8988T (cell line): ENCODE measurements at places on chromosomes 6 and 20.

DNA sequence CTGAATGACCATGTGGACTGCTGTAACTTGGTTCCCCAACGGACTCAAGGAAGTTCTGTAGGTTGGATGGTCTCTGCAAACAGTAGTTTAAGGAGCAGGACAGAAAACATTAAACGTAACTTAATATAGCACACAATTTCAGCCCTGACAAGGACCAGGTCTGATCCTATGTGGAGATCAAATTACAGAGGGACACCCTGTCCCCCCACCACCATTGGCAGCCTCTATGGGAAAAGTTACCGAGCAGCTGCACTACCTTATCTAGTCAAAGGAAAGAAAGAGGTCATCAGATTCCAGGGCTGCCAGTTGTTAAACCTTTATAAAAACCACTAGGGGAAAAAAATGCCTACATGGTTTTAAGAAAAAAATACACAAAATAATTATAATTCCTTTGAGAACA is 191.5 kb upstream of the RSPO3 start:
- no peak for DNase-seq

DNA sequence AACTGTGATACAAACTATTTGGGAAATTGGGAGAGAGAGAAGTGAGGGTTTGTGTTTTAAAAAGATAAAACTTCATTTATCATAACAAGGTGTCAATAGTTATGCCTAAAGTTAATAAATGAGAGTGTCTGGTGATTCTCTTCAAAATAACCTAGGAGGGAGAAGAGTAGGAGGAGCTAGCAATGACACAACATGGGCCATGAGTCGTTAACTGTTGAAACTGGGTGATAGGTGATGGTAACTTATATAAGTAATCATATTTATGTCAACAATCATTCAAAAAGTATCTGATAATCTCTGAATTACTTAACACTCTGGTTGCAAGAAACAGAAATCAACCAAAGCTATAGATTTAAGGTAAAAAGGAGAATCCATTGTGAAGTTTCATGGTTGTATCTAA is 46.8 kb upstream of the INSM1 start:
- DNase-seq: no peak

- peak; percentile 18 for DNase-seq
These were observed 76.0 kb downstream of the SLX4IP start for GRCh38 chr20:10511170-10511508.

GRCh38 chr6:55778705-55779104 is 96.7 kb downstream of the BMP5 start:
- DNase-seq: no peak

GRCh38 chr6:49693512-49693911 is 19.8 kb downstream of the CRISP2 start:
- DNase-seq: no peak

- DNase-seq: peak; percentile 76
These were observed 33.0 kb downstream of the HNF4A start for GRCh38 chr20:44388466-44389023.

- DNase-seq: no peak
These were observed 2.2 kb upstream of the TAP2 start for GRCh38 chr6:32840604-32841246.

DNA sequence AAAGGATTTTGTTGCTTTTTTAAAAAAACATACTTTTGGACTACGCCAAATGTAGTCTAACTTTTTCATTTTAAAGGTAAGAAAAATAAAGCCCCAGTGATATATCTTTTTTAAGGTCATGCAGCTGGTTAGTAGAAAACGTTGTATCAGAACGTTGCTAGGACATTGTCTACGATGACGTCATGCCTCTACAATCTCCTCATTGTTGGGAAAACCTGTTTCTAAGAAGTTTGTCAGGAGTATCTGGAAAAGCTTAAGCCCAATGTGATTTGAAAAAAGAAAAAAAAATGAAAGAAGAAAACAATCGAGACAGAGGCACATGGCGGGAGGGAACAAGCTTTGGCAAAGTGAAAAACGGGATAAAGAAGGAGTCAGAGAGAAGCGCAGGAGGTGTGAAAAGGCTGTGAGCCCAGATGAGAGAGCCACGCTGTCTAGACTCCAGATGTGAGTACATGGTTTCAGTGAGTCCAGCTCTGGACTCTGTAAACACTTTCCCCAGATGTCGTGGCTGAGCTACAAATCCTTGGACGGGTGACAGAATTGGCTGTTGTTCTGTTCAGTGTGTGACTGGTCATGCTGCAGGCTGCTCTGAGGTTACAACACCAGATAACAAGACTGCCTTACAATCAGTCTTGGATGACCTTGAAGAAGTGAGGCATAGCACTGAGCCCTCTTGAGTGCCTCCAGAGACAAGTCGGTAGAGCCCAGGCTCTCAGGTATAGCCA is 656.7 kb upstream of the ID4 start:
- no peak for DNase-seq

DNA sequence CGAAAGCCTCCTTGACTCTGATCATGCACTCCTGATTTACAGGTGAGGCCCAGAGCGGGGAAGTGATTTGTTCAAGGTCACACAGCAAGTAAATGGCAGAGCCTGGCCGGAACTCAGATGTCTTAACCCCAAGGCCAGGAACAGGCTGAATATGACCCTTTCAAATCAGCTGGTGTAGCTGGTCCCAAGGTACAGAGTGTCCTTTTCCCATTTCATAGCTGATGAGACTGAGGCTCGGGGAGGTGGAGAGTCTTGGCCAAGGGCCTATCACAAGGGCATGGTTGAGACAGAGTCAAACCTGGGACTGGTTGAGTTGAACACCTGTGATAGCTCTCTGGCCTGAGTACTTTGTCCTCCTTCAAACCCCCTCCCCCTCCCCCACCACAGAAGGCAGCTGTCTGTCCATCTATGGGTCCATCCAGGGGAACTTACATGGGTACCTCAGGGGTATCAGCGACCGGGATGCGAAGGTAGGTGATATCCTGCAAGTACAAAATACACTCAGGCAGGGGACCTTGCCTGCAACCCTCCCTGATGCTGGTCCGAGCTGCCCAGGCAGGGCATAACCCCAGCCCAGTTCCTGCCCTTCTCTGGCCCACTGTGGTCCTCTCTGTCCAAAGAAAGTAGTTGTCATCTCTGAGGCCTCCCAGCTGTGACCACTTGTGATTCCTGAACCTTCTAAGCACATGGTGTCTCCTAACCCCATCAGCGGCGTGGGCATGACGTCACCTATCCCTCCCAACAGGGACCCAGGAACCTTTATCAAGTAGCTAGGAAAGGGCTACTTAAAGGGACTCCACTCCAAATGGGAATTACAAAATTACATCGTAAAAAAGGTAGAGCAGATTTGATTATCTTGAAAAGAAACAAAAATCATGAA is 5.6 kb downstream of the DUSP15 start:
- DNase-seq: no peak

DNA sequence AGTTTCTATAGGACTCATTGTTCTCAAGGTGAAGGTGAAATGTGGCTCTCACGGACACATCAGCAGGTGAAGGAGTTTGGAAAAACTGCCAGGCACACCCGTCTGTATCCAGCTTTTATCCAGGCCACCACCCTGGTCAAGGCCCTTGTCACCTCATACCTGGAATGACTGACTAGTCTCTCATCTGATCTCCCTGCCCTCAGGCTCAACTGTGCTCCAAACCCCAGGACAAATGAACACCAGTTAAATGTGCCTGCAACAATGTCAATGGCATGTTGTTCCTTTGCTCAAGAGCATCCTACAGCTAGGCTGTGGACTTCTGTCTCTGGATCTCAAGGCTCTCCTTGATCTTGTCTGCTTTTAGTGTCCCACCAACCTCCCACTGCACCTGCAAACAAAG is 47.6 kb upstream of the DSP start:
- DNase-seq: no peak

- DNase-seq: no peak
These were observed 2.8 kb downstream of the TMC2 start for GRCh38 chr20:2538931-2539720.

DNA sequence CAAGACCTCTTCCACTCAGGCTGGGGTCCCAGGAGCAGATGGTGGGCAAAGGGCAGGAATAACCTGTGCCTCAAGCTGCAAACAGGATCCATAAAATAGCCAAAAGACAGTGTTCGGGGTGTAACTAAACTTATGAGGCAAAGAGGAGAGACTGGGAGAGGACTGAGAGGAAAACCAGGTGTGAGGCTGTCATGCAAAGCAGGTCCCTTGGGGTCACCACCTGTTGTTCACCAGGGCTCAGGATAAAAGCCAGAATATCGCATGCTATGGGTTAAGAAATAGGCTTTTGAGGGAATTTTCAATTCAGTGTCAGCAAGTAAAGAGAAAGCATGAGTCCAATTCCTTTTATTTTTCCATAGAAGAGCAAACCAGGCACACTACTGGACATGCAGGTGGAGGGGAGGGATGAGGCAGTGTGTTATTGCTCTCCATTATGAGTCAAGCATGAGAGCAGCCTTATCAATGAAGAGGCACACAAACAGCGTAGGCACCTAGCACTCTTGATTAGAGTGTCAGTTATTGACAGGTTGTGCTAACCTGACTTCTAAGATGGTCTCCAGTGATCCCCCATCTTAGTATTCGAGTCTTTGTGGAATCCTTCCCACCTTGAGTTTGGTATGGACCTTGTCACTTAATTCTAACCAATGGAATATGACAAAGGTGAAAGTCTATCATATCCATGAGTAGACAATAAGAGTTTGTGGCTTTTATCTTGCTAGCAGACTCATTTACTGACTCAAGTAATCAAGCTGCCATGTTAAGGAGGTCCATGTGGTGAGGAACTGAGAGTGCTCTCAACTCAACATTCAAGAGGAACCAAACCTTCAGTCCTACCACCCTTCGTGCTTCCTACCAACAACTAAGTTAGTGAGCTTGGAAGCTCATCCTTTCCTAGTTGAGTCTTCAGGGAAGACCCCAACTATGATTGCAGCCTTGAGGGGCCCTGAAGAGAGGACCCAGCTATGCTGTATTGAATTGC is 18.8 kb downstream of the HLA-E start:
- no peak for DNase-seq

- no peak for DNase-seq
These were observed 68.8 kb downstream of the RAB44 start for GRCh38 chr6:36766399-36766945.

GRCh38 chr20:25090492-25091429 is 8.8 kb upstream of the VSX1 start:
- DNase-seq: no peak

DNA sequence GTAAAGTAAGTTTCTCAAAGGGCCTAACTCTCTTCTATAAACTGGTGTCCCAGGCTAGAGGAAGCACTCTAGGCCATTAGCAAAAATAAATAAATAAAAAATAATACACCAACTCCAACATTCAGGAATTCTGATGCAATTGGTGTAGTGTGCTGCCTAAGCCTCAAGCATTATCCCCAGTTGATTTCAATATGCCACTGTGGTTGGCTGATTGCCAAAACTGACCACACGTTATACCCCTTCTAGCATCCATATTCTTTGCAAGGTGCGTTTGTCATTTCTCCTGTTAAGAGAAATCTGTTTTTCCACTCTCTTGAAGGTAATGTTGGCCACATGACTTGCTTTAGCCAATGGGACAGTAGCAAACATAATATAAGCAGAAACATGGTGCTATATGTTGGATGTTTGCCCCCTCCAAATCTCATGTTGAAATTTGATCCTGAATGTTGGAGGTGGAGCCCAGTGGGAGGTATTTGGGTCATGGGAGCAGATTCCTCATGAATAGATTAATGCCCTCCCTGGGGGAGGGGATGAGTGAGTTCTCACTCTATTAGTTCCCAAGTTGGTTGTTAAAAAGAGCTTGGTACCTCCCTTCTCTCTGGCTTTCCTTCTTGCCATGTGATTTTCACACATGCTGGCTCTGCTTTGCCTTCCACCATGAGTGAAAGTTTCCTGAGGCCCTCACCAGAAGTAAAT is 71.9 kb upstream of the PLCB4 start:
- no peak for DNase-seq
